ENCODE measurements at places on chromosomes 11 and 22. TPM values are rescaled to one million over a fixed set of nuclear protein-coding genes. Genes with fewer than 3 reads are reported as not detected.

KRTAP5-1 gene
- polyA plus RNA-seq = 2.1 TPM

PGR gene
- polyA plus RNA-seq = 0.47 TPM

SYT7 gene
- 51.4 TPM for polyA plus RNA-seq

SULT4A1 gene
- 90.2 TPM for polyA plus RNA-seq

TRIM22 gene
- polyA plus RNA-seq = 14.5 TPM

E2F8 gene
- 1.9 TPM for polyA plus RNA-seq

SYTL2 gene
- polyA plus RNA-seq = 24.0 TPM

HBB gene
- polyA plus RNA-seq = 148 TPM

OR8D4 gene
- polyA plus RNA-seq = not detected

MFRP gene
- polyA plus RNA-seq = 0.09 TPM
